ENCODE measurements at places on chromosomes 6 and 20. TPM values are rescaled to one million over a fixed set of nuclear protein-coding genes. Genes with fewer than 3 reads are reported as not detected.

- DNase-seq, result no peak
These were observed 29.6 kb downstream of the RRBP1 start for GRCh38 chr20:17652411-17652810.

HCRTR2 gene
- polyA plus RNA-seq, result 0.10 TPM

GRCh38 chr6:35036828-35037663, 104.1 kb downstream of the TCP11 start:
- no peak for DNase-seq

MC3R gene
- polyA plus RNA-seq, result not detected

DNA sequence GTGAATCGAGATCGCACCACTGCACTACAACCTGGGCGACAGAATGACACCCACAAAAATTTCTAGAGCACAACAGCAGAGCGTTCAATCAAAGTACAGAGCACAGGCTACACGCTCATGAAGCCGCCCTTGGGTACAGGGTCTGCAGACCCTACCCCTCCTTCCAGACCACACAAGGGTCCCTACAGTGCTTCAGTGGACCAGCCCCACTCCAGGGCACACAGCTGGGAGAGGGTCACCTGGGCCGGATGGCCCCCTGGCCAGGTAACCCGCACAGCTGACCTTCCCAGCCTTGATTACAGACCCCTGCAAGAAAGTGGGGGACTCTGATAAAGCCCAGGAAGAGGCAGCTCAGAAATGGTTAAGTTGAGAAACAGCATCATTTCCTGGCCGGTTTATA, 63.6 kb downstream of the RIPOR3 start:
- no peak for DNase-seq

PTGIS gene
- 13.5 TPM for polyA plus RNA-seq

OLIG3 gene
- not detected for polyA plus RNA-seq

DNA sequence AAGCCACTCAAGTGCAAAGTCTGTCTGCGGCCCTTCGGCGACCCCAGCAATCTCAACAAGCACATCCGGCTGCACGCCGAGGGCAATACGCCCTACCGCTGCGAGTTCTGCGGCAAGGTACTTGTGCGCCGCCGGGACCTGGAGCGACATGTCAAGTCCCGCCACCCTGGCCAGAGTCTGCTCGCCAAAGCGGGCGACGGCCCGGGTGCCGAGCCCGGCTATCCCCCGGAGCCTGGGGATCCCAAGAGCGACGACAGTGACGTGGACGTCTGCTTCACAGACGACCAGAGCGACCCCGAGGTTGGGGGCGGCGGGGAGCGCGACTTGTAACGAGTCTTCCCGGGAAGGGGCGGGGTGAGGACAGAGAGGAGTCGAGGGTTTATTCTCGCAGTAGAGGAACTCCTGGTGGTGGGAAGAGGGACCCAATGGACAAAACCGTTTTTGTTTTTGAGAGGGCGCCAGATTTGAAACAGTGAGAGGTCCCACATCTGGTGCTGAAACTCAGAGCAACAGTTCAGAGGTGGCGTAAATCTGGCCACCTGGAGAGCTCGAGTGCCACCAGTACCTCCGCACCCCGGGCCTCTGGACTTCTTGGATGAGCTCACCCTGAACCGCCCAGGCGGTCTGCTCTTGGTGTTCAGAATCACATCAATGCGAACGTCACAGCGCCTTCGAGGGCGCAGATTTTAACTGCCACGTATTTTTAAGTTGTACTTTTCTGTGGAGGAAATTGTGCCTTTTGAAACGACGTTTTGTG, 8.0 kb downstream of the PRDM13 start:
- peak; percentile 45 for DNase-seq

GRCh38 chr6:17018425-17018824, 83.4 kb upstream of the STMND1 start:
- no peak for DNase-seq

DNA sequence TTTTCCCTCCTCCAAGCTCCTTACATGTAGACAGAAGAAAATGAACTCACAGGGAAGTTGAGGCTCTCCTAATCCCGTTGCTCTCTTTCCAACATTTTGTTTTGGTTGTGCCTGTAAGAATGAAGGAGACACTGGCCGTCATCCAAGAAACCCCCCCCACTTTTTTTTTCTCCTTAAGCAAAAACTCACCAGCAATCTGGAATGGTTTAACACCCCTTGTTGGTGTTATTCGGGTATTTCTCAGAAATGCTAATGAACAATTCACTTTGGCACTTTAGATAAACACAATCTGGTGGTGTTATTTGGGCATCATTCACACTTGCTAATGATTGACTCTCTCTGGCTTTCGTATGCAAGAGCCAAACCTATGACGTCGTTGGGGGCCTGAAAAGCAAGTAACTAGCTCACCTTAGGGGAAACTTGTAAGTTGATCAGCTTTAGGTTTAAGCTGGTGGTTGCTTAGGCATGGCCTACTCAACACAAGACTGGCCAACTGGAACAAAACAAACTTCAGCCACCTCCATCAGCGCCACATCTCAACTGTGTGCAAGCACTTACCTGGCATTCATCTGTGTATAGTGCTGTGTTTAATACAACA, 24.3 kb upstream of the OLIG3 start:
- no peak for DNase-seq

DNA sequence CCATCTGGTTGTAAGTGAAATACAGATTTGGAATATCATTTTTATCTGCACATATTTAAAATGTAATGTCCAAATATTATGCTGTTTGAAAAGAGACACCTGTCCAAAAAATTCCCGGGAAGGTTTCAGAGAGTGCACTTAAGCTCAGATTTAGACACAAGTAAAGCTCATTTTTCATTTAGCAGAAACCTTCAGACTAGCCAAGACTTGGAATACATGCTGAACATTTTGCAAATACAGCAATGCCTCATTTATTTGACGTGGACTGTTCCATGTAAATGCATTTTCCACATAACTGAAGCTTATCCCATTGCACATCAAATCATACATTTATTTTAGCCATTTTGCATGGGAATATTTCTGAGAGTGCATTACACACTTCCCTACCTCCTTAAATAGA, 280.7 kb downstream of the ZNF217 start:
- no peak for DNase-seq

GRCh38 chr6:156517088-156517487, 260.1 kb upstream of the ARID1B start:
- peak; percentile 14 for DNase-seq

GRCh38 chr20:4056880-4057279, 41.5 kb upstream of the RNF24 start:
- no peak for DNase-seq

NKAPL gene
- polyA plus RNA-seq, result 0.90 TPM

DNA sequence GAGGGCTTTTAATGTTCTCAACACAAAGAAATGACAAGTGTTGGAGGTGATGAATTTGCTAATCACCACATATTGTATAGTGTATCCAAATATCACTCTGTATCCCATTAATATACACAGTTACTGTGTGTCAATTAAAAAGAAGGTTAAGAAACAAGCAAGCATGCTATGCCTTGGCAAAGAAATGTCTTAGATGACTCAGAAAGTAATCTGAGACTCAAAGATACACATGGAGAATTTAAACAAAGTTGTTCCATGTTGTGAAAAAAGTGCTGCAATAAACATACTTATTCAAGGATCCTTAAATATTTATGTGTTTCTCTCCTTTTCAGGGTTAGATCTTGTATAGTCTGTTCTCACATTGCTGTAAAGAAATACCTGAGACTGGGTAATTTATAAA, 300.9 kb downstream of the DHX35 start:
- DNase-seq, result no peak

PNPLA1 gene
- polyA plus RNA-seq, result 3.3 TPM

HMGCLL1 gene
- polyA plus RNA-seq, result 3.0 TPM

RIPPLY2 gene
- 0.88 TPM for polyA plus RNA-seq

GRCh38 chr6:63814459-63814858, 178.9 kb downstream of the PHF3 start:
- no peak for DNase-seq

ECT2L gene
- 0.13 TPM for polyA plus RNA-seq

DNA sequence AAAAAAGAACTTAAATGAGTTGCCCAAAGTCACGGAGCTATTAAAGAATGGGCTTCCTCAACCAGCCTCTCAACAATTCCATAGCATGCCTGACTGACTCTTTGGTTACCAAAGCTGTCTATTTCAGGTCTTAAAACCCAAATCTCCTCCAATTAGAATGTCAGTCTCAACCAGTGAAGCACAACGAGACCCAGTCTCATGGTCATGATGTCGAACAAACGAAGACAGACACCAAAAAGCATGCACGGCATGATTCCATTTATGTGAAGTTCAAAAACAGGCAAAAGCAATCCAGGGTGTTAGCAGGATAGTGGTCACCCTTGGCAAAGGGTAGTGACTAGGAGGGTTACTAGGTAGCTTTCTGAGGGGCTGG, 16.3 kb upstream of the PTPN1 start:
- DNase-seq, result no peak

HLA-G gene
- polyA plus RNA-seq, result 0.06 TPM

GRCh38 chr6:71468841-71469700, 180.5 kb downstream of the OGFRL1 start:
- DNase-seq, result no peak

FLOT1 gene
- 94.5 TPM for polyA plus RNA-seq

APOM gene
- 14.1 TPM for polyA plus RNA-seq

GRCh38 chr20:61559706-61560315, 307.8 kb downstream of the CDH4 start:
- DNase-seq, result no peak

DNA sequence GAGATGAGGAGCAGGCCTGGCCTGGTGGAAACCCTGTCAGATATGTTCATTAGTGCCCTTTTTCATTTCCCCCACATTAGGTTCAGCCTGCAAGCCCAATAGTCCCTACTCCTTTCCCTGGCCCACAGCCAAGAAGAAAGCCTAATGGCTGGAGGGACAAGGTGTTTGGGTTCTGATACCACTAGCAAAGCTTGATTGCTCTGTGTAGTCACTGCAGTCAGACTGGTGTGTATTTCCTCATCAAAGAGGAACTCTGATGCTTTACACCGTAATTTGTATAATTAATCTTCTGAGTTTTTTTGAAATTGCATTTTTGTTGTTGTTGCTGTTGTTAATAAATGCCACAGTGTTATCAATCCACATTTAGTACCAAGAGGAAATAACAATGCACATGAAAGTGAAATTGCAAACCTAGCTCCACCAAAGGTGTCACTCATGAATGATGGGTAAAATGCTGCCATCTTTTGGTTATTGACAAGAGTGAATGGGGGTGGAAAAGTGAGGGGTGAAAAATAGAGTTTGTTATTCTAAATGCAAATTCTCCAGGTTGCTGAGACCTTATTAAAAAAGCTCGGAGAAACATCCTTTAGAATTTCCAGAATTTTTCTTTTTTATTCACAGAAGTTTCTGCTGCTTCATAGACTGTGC, 320.2 kb upstream of the POU3F2 start:
- DNase-seq, result no peak

DNA sequence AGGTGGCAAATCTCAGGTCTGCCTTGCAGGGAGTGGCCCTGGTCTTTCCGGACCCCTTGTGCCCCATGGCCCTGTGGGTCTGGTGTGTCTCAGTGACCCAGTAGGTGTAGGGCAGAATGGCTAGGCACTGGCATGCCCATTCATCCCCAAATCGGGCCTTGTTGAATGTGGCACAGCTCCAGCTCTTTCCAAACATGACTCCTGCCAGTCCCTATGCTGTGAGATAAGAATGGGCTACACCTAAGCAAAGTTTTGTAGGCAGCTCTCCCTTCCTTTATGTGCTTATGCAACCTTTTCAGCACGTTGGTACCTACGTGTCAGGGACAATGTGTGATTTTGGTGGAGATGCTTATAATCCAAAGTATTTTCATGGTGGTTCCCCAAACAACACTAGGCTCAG, 33.9 kb downstream of the FOXO3 start:
- no peak for DNase-seq

DNA sequence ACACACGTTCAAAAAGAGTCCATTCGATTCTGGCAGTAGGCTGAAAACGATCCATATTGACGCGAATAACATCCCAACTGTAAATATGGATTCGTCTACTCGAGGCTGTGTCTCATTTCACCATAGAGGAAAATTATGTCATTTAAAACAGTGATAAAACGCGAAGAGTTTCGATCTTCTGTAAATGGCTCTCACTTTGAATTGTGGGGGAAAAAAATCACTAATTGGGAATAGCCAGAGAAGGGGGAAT, 845 bp upstream of the MARCKS start:
- DNase-seq, result no peak

- no peak for DNase-seq
These were observed 5.0 kb downstream of the VSX1 start for GRCh38 chr20:25076731-25077609.

GRCh38 chr20:37571033-37571432, 43.4 kb upstream of the BLCAP start:
- no peak for DNase-seq

- no peak for DNase-seq
These were observed 29.7 kb upstream of the FAM50B start for GRCh38 chr6:3819161-3820110.

- DNase-seq, result no peak
These were observed 47.7 kb upstream of the TMEM244 start for GRCh38 chr6:129908858-129909257.

ADGRB3 gene
- polyA plus RNA-seq, result 8.3 TPM

GRCh38 chr6:41373919-41374617, 38.7 kb downstream of the NCR2 start:
- DNase-seq, result peak; percentile 31

GRCh38 chr20:37511610-37512275, 9.3 kb upstream of the NNAT start:
- DNase-seq, result no peak

DNA sequence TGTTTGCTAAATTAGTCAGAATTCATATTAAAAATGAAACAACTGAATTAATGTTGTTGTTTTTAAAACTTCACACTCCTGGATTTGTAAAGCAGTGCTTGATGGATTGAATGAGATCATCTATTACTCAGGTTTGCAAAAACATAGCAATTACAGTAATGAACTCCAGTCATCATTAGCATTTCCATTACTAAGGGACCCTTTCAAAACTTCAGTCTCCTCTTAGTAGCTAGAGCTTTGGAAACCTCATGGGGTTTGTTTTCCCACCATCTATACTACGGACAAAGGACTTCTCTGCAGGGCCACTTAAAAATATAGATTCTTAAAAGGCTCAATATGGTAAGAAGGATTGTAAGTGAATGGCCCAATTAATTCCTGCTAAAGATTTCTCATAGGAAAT, 209.9 kb upstream of the PRND start:
- no peak for DNase-seq

DNA sequence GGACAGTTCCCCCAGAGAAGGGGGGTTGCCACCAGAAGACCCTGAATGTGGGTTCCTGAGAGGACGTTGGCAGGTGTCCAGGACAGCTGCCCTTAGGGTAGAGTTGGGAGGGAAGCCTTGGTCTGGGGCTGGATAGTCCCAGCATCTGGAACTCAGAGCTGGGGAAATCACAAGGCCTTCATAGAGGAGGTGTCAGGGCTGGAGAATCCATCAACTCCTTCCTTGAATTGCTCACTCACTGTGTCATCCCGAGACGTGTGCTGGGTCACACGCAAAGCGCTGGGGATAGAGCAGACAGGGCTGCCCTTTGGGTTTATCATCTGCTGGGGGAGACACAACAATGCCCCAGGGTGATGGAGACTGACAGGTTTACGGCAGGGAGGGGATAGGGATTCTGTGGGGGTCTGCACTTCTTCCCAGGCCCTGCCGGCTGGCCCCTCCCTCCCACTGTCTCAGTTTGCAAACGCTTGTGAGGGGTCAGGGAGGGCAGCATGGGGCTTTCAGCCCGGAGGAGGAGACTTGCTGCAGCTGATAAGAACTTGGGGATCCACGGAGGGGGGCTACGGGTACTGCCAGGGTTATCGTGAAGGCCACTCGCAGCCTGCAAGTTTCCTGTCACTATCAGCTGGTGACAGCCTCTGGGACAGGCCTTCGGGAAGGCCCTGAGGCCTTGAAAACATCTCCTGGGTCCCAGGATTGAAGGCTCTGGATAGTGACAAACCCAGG, 18.6 kb downstream of the RBM38 start:
- DNase-seq, result no peak

Data from large intestine (tissue), 12 donors.